ENCODE measurements at places on chromosomes 16 and 17.
A peak's percentile ranks its signal among the peaks of the same experiment; 100 is the strongest.

DNA sequence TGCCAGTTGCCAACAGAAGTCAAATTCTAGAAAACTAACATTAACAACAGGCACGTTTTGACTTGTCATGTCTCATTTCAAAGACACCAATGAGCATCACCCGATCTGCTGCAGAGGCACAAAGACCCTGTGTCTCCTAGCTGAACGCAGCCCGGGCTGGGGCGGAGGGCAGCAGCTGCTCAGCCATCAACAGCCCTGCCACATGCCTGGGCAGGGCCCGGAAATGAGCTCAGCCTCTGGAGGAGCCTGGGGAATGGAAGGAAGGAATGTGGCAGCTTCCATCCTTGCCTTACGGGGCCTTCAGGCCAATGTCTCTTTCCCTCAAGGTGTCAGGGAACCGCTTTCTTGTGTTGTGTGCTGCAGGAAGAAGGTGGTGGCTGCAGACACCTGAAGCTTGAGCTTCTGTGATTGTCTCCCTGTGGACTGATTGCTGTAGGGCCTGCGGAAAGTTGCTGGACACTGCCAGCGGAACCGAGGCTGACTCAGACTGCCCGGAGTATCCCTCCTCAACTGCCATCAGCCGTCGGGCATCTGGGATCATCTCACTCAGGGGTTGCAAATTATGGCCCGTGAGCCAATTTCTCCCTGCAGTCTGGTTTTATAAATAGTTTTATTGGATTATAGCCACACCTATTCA lies 7.3 kb downstream of the CDH13 start:
- DNase-seq = no peak

- DNase-seq = peak; percentile 53
These were observed 428 bp upstream of the ANTKMT start for GRCh38 chr16:720447-720989.

GRCh38 chr16:35797811-35798210 lies 2338.4 kb downstream of the TP53TG3F start:
- peak; percentile 41 for DNase-seq

DNA sequence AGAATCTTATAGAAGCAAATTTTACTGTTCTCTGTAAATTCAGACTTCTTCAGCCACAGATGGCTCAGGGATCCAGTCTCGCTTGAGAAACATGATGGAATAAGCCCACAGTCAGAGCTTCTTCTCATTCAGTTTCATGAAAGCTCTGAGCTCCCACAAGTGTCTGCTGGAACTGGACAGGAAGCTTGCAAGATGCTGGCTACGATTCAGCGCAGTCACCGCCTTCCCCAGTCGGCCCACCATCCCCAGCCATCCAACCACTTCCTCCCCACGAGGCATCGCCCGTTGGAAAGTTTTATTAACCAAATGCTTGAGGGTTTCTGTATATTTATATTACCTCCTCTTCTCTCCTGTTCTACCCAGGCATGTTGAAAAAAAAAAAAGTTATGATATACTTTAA lies 171.7 kb downstream of the ZFHX3 start:
- no peak for DNase-seq

DNA sequence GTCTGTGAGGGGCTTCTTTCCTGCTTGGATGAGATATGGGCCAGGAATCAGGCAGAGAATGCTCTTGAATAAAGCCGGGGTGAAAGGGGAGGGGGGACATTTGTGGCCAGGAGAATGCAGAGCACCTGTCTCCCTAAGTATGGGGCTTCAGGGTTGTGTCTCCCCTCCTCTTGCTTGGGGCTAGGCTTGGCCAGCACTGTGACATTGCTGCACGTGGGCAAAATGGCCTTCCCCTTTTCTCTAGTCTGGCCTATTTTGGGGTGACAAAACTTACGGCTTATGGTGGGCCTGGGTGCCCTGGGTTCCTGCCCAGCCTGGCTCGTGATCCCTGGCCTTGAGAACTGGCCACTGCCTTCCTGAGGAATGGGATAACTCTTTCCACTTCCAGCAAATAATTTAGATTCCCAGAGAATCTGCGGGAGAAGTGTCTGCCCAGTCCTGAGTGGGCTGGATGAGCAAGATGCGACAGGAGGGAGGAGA lies 5.6 kb downstream of the NFE2L1 start:
- no peak for DNase-seq

DNA sequence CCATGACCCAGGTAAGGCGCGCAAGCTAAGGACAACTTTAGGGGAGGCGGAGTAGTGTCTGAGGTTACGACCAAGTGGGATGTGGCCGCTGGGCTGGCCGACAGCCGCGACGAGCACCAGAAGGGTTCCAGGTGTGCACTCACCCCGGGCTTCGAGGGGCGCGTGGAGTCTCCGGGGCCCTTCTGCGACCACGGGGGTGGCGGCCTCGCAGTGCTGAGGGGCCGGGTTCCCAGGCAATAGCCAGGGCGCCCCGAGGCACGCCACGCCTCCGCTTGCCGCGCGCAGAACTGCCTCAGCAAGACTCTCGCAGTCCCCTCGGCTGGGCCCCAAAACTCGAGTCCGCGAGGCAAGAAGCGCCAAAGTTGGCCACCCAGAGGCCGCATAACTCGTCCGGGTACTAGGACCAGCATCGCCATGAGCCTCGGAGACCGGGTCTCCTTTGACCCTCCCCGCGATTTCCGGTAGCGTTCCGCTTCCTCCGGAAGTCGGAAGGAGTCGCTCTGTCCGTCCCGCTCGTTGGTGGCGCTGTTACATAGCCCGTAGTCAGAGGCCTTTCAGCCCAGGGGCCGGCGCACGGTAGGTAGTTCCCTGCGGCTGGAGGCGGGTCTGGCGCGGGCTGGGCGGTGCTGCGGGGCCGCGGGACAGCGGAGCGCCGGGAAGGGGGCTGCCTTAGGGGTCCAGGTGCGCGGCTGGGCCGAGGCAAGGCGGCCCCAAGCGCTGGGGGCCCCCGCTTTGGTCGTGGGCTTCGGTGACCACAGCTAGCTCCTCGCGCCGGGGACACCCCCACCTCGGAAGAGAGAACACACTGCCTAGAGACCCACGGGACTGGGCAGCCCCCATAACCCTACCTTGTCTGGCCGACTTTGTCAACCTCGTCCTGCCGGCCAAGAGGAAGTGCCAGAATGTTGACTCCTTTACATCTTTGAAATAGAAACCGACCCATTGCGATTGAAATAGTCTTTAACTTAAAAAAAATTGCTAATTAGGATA lies at the start of the genes ADPRM and SCO1:
Gene ADPRM (plus strand): TSS at position 503 of the 990 bp plus-strand sequence. CDS start 7,333 bp downstream, outside the sequence.
Gene SCO1 (minus strand): TSS at position 442 of the 990 bp plus-strand sequence. CDS start 26 bp downstream, at position 416.
- DNase-seq = peak; percentile 91

DNA sequence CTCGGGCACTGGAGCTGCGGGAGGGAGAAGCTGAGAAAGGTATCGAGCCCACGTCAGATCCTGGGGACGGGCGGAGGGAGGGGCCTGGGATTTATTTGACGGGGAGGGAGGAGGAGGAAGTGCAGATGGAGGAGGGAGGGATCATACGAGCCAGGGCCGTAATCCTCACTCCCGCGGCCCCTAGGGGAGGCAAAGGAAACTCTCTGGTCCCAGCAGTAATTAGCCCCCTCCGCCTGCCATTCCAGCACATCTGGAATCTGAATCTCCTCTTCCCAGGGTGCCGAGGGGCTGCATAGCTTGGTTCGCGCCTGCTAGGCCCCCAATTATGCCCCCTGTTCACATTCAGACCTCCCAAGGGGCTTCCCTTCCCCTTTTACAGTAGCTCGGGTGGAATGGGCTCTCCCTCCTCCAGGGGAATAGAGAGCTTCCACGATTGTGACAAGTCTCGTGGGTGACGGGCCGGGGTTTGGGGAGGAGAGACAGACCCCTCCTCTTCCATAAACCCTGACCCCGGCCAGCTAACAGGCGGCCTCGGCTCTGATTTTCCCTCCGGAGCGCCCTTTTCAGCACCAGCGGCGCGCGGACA lies at the start of gene SEZ6L2:
Gene SEZ6L2 (minus strand): TSS at position 35 of the 586 bp plus-strand sequence. CDS start 531 bp downstream, outside the sequence.
- peak; percentile 86 for DNase-seq

DNA sequence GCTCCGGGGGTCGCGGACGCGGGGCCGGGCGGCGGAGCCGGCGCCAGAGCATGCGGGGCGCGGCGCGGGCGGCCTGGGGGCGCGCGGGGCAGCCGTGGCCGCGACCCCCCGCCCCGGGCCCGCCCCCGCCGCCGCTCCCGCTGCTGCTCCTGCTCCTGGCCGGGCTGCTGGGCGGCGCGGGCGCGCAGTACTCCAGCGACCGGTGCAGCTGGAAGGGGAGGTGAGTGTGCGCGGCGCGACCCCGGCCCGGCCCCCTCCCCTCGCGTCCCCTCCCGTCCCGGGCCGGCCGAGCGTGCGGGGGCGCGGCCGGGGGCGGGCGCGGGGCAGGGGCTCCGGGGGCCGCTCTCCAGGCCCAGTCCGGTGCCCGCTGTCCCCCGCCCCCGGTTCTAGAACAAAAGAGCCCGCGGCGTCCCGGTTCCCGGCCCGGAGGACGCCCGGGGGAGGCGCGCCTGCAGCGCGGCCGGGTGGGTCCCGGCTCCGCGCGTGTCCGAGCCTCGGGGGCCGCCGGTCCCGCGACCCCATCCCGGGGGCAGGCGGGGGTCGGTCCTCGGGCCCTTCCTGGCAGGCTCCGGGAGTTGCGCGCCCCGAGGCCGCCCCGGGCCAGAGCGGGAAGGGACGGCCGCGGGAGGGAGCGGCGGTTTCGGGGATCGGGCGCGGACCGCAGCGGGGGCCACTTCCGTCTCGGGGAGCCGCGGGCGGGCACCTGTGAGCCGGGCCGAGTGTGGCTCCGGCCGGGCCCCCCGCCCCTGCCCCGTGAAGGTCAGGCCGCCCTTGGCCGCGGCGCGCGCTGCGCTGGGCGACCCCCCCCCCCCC lies 563 bp downstream of the METRNL start:
- DNase-seq = no peak

- no peak for DNase-seq
These were observed 6.2 kb upstream of the TMEM100 start for GRCh38 chr17:55728833-55729232.

GRCh38 chr17:70434536-70435490 lies 265.5 kb downstream of the KCNJ2 start:
- DNase-seq = no peak

DNA sequence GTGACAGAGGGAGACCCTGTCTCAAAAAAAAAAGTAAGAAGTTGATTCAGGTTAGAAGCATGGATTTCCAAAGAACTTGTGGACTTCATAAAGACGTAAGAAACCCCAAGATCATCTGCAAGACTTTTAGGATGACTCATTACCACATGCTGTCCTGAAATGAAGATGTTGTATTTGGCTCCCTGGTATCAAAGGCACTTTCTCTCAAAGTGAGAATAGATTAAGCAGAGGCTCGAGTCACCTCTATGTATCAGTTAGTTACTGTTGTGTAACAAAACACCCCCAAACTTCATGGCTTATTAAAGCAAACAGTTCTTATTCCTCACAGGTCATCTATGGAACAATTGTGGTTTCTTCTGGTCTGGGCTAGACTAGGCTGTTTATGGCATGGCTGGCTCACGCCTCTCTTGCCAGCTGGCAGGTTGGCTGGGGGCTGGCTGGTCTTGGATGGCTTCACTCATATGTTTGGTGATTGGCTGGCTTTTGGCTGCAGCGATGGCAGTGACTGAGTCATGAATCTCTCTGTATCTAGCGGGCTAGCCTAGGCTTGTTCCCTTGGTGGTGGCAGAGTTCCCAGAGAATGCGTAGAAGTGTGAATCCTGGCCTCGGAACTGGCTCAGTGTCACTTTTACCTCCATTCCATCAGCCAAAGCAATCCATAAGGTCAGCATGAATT lies 60.4 kb upstream of the MSI2 start:
- no peak for DNase-seq

DNA sequence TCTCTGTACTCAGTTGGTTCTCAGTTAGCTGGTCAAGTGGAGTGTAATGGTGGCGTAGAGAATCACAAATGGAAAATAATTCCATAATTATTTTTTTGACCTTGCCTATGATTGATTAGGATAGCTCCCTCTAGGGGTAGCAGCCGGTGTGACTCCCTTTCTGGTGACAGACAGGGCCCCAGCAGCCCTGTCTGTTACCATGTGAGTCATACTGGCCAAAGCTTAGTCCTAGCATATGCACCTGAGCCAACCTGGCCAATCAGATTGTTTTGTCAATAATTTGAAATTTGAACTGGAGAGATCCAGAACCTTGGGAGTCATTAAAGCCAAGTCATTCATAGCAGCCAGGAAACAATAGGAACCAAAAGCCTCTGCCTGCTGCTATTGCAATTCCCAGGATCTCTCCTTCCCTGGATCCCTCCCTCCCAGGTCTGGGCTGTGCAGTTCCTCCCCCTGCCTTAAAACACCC lies 5.6 kb downstream of the PNPO start:
- DNase-seq = peak; percentile 98

GRCh38 chr17:40198576-40198975 lies 20.5 kb upstream of the WIPF2 start:
- DNase-seq = no peak

- DNase-seq = no peak
These were observed 56.1 kb downstream of the B9D1 start for GRCh38 chr17:19306160-19307111.

- DNase-seq = no peak
These were observed 8.2 kb upstream of the CNGB1 start for GRCh38 chr16:57979006-57979585.

GRCh38 chr17:34730816-34731215 lies 151.4 kb downstream of the TMEM132E start:
- no peak for DNase-seq

GRCh38 chr16:59964232-59964924 lies 1230.3 kb upstream of the GOT2 start:
- no peak for DNase-seq

- peak; percentile 77 for DNase-seq
These were observed 35.3 kb downstream of the NPLOC4 start for GRCh38 chr17:81601525-81602120.

DNA sequence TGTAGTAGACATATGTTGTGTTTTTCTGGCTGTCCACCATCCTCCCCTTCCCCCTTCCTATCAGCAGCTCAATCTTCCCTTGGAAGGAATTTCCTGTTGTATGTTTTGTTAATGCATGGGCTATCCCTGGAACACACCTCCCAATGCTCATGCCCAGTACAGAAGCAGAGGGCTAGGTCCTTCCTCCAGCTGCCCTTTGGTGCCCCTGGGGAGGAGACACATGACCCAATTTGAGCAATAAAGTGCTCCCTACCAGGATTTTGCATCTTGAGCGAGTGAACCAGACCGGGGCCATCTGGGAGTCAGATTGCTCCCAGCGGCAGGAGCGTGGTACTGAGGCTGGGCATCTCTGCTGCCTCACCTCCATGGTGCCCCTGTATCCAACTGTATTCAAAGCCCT lies 141.5 kb upstream of the MED13 start:
- DNase-seq = no peak

- DNase-seq = no peak
These were observed 1396.2 kb downstream of the CDH8 start for GRCh38 chr16:60640038-60640437.
